Right hindlimb (tissue), 1 donor: ENCODE measurements at places on chromosomes 7 and 10.

- no peak for DNase-seq
Observed at GRCh38 chr10:50398823-50399222, 147.5 kb upstream of the ASAH2 start.

GRCh38 chr7:74483402-74484336, 30.0 kb downstream of the GTF2IRD1 start:
- DNase-seq: no peak

GRCh38 chr10:101903827-101904550, 60.4 kb upstream of the KCNIP2 start:
- peak; percentile 78 for DNase-seq

GRCh38 chr7:40610461-40610860, 475.7 kb downstream of the SUGCT start:
- no peak for DNase-seq

DNA sequence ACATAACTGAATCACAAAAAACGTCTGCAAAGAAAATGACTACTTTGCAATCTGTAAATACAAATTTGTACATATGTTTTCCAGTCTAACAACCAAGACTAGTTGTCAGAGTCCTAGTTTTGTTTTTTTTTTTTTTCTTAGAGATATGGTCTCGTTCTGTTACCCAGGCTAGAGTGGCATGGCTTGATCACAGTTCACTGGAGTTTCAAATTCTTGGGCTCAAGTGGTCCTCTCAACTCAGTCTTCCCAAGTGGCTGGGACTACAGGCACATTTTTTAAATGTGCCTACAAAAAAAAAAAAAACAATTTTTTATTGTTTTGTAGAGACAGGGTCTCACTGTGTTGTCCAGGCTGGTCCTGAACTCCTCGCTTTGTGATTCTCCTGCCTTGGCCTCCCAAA, 70.8 kb downstream of the ORC5 start:
- no peak for DNase-seq

DNA sequence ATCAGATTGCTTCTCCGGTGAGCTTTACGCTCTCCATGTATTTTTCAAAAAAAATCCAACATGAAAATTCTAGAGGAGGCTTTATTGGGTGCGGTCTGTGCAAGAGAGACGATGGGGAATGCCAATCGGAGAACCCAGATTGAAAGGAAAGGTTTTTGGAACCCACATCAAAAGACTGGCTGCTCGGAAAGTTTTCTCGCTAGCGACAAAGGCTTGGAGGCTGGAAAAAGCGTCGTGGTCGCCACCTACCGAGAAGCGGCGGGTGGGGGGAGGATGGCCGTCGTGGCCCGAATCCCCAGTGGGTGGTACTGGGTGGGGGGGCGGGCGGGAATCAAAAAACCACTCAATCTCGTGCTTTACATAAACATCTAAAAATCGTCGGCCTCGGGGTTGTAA, 1.1 kb upstream of the GTF2I start:
- DNase-seq: peak; percentile 82

DNA sequence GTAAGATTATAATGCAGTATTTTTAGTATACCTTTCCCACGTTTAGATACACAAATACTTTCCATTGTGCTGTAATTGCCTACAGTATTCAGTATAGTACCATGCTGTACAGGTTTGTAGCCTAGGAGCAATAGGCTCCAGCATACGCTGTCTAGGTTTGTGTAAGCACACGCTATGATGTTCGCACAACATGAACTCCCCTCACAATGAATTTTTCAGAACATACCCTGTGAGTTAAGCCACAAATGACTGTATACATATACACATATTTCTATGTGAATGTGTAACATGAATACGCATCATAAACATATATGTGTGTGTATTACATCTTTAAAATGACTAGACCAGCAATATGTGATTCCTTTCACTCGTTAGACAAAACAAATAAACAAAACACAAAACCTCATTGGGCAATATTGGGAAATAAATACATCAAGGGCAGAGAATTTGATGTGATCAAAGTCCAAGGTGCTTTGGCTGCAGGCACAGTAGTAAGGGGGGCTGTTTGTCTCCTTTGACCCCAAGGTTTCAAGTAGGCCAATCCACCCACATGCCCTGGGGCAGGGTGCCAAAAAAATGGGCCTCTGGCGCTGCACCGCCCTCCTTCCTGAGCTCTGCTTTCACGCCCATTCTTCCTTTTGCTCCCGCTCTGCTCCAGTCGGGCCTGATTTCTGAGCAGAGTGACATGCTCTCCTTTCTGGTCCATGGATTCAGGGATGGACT, 33.9 kb downstream of the CHN2 start:
- DNase-seq: no peak

- DNase-seq: no peak
Observed at GRCh38 chr7:114102131-114102530, 183.3 kb upstream of the PPP1R3A start.

- DNase-seq: no peak
Observed at GRCh38 chr7:146393346-146393745, 276.7 kb downstream of the CNTNAP2 start.

- DNase-seq: no peak
Observed at GRCh38 chr7:116162254-116162653, 48.1 kb upstream of the TES start.

- no peak for DNase-seq
Observed at GRCh38 chr10:96949039-96949683, 117.1 kb downstream of the LCOR start.

GRCh38 chr10:95605163-95605562, 44.0 kb upstream of the SORBS1 start:
- peak; percentile 19 for DNase-seq

GRCh38 chr7:87797395-87797794, 78.8 kb downstream of the SLC25A40 start:
- no peak for DNase-seq

DNA sequence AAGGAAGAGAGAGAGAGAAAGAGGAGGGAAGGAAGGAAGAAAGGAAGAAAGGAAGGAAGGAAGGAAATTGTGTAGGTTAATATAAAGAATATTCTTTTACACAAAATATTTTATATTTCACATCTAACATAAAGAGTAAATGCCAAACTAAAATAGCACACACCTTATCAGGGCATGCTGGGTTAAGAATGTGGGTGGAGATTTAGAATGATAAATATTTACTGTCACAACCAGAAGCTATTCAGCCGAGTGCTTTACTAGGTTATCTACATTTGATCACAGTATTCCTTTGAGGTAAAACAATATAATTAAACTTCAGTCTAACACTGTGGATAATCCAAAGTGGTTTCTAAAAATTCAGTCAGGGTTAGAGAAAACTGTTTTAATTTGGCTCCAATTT, 103.3 kb downstream of the SEMA3A start:
- DNase-seq: no peak

DNA sequence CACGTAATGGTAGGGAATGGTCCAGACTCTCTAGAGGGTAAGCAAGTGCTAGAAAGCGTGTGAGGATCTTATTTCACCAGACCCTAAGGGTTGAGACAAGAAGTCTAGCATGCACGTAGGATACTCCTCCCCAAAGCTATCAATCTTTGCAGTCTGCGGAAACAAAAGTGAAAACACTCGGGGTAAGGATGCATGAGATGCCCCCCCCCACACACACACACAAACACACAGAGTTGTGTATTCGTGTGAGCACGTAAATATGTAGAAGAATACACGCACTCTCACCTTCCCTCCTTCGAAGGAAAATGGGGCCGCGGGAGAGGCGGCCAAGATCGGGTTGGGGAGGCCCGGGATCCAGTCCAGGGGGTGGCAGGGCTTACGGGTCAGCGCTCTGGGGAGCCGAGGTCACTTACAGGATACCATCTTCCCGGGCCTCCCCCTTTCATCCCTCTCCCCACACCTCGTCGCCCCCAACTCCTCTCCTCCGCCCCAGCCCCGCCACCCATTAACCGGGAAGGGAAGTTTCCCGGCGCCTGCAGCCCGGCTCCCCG, 455 bp downstream of the CUL2 start:
- DNase-seq: no peak

- no peak for DNase-seq
Observed at GRCh38 chr10:61957806-61958205, 56.3 kb downstream of the ARID5B start.

GRCh38 chr7:72234086-72234485, 178.1 kb downstream of the CALN1 start:
- no peak for DNase-seq

GRCh38 chr7:935164-935873, 19.2 kb downstream of the ADAP1 start:
- DNase-seq: no peak

DNA sequence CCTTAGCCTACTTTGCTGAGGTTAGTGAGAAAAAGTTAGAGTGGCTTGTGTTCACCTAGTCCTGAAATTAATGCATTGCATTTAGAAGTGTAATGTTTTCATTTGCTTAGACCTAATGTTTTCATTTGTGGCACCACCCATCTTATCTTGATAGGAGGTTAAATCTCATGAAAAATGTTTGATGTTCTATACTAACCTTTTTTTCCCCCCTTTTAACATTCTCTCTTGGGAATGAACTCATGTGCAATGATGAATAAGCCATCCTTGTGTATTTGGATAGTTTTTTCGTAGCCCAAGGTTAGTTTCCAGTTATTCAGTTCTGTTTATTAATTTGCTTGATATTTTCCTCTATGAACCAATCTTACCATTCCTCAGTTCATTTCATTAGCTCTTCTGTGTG, 2.8 kb downstream of the FHIP2A start:
- DNase-seq: no peak

GRCh38 chr7:100516135-100516812, 22.7 kb upstream of the AGFG2 start:
- DNase-seq: peak; percentile 76

- DNase-seq: no peak
Observed at GRCh38 chr7:20402747-20403230, 72.1 kb downstream of the ITGB8 start.

DNA sequence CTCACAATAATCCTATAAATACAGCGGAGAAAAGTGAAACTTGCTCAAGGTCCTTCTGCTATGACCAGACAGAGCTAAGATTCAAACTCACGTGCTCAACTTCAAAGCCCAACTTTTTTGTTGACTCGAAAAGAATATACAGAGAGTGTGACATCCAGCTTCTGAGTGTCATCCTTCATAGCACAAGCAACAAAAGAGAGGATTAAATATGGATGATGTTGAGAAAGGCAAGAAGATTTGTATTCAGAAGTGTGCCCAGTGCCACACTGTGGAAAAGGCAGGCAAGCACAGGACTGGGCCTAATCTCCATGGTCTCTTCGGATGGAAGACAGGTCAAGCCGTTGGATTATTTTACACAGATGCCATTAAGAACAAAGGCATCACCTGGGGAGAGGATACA, 2.1 kb upstream of the FAM3C start:
- no peak for DNase-seq

DNA sequence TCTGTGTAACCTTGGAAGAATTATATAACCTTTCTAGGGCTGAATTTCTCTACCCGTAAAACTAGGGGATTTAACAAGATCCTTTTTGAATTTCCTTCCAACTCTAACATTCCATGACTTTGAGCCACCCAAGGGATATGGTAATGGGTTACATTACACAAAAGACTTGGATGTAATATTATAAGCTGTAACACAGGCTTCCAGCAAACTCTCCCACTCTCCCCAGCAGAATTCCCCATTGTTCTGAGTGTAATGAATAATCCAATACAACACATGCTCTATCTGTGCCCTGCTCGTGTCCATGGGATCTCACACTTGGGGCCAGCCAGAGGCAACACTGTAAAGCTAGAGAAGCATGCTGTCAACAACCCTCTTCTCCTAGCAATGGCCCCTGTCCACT, 790.6 kb upstream of the AUTS2 start:
- DNase-seq: no peak

DNA sequence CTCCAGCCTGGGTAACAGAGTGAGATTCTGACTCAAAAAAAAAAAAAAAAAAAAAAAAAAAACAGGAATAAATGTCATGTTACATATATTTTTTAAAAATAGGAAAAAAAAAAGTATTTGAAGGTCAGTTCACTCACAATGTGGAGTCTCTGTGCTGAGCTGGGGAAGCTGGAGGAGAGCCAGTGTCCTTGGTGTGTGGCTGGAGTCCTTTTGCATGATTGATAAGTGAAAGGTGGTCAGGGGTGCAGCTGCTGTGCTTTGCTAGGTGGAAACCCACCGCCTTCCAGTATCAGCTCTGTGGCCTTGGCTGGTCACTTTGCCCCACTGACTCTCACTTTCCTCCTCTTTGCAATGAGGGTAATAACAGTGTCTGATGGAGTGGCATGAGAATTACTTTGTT, 101.9 kb downstream of the VWC2 start:
- no peak for DNase-seq

DNA sequence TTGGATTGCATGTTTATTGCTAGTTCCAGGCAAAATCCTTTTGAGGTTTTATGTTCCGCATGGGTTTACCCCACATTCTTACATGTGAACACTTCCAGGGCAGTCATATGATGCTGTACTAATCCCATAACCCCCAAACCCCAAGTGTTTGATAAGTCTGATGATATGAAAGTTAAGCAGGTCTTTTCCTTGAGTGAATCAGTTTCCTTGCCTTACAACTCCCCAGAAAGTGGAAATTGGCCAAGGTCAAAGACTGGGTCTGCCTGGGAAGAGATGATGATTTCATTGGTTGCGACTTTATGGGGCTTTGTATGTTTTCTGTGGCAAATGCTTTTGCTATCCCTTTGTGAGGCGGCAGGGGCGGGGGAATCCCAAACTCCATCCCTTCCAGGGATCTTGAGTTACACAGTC, 24.7 kb downstream of the AFAP1L2 start:
- DNase-seq: peak; percentile 60

DNA sequence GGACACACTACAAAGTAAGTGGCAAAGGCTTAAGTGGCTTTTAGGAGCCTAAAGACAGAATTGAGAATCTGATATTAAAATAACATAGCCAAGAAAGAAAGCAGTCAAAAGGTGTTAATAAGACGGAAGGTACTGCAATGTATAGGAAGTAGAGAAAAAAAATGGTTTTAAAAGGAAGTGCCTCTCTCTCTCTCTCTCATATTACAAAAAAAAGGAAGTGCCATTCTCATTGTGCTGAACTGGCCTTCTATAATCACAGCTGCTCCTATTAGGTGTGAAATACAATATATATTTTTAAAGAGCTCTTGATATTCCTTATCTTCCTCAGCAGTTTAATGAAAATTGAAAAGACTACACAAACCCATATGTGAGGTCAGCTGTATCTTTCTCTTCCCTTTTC, 199.4 kb upstream of the NPVF start:
- DNase-seq: no peak

DNA sequence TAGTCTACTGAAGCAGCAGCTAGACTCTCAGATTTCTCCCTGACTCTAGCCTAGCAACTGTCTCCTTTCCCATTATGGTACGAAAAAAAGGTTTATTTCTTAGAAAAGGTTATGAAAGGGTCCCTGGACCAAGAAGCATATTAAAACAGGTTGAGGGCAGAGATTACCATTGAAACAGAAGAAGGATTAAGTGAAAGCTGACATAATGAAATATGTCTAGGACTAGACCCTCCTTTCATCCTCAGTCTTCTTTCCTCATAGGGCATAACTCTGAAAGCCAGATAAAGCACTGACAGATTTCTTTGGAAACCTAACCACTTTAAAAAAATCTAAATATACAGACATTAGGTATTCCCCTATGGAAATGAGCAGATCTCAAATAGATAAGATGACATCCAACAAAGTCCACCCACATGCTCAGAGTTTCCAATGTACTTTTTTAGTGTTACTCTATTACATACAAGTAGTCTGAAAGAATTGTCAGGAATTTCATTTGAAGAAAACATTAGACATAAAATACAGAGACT, 58.6 kb downstream of the JMJD1C start:
- no peak for DNase-seq
